ENCODE measurements at places on chromosomes 3 and 15.

GRCh38 chr3:38964646-38965045 is 87.1 kb downstream of the SCN11A start:
- DNase-seq = no peak

DNA sequence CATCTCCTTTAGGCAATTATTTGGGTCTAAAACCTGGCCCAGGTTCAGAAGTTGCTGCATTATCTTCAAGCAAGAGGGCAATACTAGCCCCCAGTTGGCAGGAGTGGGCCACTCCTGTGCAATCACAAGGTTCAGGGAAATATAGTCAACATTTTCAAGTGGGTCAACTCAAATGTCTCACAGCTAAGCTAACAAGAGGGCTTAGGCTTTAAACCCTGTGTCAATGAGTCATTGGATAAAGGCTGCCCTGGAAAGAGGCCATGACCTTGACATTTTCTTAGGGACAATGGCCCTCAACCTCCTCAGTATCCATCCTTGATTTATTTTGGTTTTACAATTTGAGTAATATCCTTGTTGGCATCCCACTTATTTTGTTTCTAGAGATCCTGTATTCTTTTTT is 73.5 kb upstream of the DCP1A start:
- DNase-seq = no peak

DNA sequence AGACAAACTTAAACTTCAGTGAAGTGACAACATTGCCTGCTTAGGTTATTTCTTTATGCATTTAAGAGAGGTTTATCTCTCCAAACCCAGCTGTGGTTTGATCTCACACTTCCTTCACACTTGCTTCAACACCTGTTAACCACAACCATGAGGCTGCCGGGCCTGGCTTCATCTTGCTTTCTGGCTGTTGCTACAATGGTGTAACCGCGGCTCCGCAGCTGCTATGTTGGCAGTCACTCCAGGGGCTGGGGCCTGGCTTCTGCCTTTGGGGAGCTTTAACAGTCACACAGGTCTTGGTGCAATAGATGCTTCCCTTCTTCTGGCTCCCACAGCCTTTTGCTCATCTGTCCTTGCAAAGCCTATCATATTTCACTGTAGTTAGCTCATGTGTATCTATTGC is 72.9 kb upstream of the MNS1 start:
- DNase-seq = no peak

GRCh38 chr15:27855137-27855536 is 244.0 kb downstream of the OCA2 start:
- DNase-seq = no peak

DNA sequence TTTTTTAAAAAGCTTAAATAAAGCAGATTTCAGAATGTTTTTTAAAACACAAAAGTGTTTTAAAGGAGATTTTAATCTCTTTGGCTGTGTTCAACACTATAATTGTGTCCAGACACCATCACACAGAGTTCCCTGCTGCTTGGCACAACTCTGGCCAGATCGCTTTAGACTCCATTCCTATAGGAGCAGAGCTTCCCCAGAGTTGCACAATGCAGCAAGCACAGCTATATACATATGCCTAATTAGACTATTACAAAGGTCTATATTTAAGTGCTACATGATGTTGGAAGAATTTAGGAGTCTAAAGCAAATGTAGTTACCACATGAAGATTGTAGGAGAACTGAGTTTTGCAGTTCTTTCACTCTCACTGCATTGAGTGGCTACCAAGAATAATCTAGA is 11.2 kb downstream of the SLC9A9 start:
- no peak for DNase-seq

- DNase-seq = no peak
Measured at GRCh38 chr3:98029083-98029482, 6.0 kb downstream of the GABRR3 start.

GRCh38 chr3:5473471-5473870 is 286.0 kb downstream of the EDEM1 start:
- no peak for DNase-seq

GRCh38 chr3:69300296-69300695 is 85.6 kb downstream of the FRMD4B start:
- DNase-seq = no peak

Data from stimulated activated CD4-positive, alpha-beta T cell treated with anti-CD3 and anti-CD28 coated beads, Interleukin-1b, Interleukin-23, amount 100 ng/mL, for 24 hours (primary cell).